ENCODE measurements at places on chromosomes 5 and 9. TPM values are rescaled to one million over a fixed set of nuclear protein-coding genes. Genes with fewer than 3 reads are reported as not detected.

The SH3TC2 gene
- 12.1 TPM for total RNA-seq

The PCDH12 gene
- total RNA-seq, result 0.04 TPM

The CAMK2A gene
- 0.08 TPM for total RNA-seq

The ARHGAP26 gene
- total RNA-seq, result 5.2 TPM

The ADCY2 gene
- total RNA-seq, result not detected

The CER1 gene
- not detected for total RNA-seq

The LIX1 gene
- not detected for total RNA-seq

The SHOC1 gene
- not detected for total RNA-seq

The TTLL11 gene
- total RNA-seq, result 4.6 TPM

The YIPF5 gene
- total RNA-seq, result 38.9 TPM

The TOMM5 gene
- 194 TPM for total RNA-seq

The PTGER4 gene
- total RNA-seq, result 14.1 TPM

The STPG3 gene
- total RNA-seq, result not detected

The IL7R gene
- total RNA-seq, result 4.1 TPM

The CCL27 gene
- total RNA-seq, result not detected

The COL5A1 gene
- total RNA-seq, result 10.9 TPM

The PAPPA gene
- total RNA-seq, result 0.78 TPM

The AFAP1L1 gene
- 10.5 TPM for total RNA-seq

The IFNA2 gene
- total RNA-seq, result not detected

The CDC23 gene
- 18.4 TPM for total RNA-seq

The OR1Q1 gene
- total RNA-seq, result not detected

The CD14 gene
- 0.76 TPM for total RNA-seq

The LCP2 gene
- total RNA-seq, result not detected

The PKD2L2 gene
- total RNA-seq, result not detected

The CHSY3 gene
- total RNA-seq, result 0.15 TPM

The GGTA1 gene
- not detected for total RNA-seq

The SLIT3 gene
- total RNA-seq, result 13.8 TPM

The TAF11L2 gene
- not detected for total RNA-seq

The SCGB3A2 gene
- not detected for total RNA-seq

The SH3RF2 gene
- 25.8 TPM for total RNA-seq

The TRPM3 gene
- not detected for total RNA-seq

The ZNF622 gene
- total RNA-seq, result 26.2 TPM

The PCDHGA2 gene
- 0.04 TPM for total RNA-seq

The GNA14 gene
- not detected for total RNA-seq

The NUTM2F gene
- total RNA-seq, result not detected

The FGF1 gene
- not detected for total RNA-seq

The PCDHB16 gene
- total RNA-seq, result not detected

The TERT gene
- not detected for total RNA-seq

The NRG2 gene
- total RNA-seq, result 0.08 TPM

The GOLGA1 gene
- total RNA-seq, result 9.3 TPM

The LMAN2 gene
- total RNA-seq, result 258 TPM

The SPINK13 gene
- total RNA-seq, result not detected

The SVEP1 gene
- 1.6 TPM for total RNA-seq

All from hair follicular keratinocyte (primary cell).